Activated CD8-positive, alpha-beta memory T cell treated with anti-CD3 and anti-CD28 coated beads, Interleukin-2, amount 50 U/mL, for 48 hours (primary cell): ENCODE measurements at places on chromosomes 13 and 19.

GRCh38 chr19:35703343-35703742, 1.0 kb upstream of the ZBTB32 start:
- DNase-seq, result no peak

DNA sequence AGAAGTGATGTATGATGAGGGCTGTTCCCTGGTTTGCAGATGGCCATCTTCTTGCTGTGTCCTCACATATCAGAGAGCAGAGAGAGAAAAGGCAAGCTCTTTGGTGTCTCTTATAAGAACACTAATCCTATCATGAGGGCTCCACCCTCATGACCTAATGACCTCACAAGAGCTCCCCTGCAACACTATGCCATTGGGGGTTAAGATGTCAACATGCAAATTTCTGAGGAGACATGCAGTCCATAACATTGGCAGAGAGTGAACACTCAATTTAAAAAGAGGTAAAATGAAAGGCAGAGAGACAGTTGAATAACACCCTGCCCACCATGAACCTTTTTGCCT, 10.9 kb downstream of the FAM187B start:
- DNase-seq, result no peak

- DNase-seq, result no peak
Measured at GRCh38 chr19:50480281-50481111, 3.8 kb upstream of the GARIN5A start.

GRCh38 chr13:45276913-45277312, 64.1 kb downstream of the TPT1 start:
- no peak for DNase-seq
